ENCODE measurements at places on chromosomes 1 and 21.

GRCh38 chr21:42066521-42066920, 4.6 kb upstream of the UMODL1 start:
- DNase-seq: no peak

DNA sequence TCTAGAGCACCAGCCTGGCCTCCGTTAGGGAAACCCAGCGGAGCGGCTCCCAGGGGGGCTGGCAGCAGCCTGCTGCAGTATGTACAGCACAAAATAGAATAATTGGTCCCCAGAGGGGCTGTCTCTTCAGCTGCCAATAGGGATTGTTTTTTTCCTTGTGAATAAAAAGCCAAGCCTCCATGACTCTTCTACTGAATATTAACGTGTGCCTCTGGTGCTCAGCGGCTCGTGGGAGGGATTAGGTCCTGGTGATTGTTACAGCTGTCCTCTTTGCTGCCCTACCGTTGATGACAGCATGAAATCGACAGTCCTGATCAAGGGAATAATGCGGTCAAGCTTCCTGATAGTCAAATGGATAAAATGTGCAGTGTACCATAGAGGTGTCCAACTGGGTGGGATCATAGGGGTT, 190.7 kb upstream of the RUNX1 start:
- no peak for DNase-seq

DNA sequence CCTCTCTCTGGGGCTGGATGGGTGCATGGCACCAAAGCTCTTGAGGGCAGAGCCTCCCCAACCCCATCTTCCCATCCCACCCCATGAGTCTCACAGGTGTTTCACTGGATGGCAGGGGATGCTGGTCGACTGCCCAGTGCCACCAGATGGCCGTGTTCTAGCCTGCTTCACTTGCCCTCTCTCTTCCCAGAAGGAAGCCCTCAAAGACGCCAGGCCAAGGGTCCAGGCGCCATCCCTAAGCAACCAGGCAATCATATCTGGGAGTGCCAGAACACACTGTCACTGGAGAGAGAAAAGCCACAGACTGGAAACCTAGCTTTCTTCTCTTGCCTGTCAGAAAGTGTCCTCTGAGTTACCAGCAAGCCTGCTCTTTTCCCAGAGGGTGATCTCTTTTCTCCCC, 26.7 kb downstream of the PIGM start:
- DNase-seq: no peak

DNA sequence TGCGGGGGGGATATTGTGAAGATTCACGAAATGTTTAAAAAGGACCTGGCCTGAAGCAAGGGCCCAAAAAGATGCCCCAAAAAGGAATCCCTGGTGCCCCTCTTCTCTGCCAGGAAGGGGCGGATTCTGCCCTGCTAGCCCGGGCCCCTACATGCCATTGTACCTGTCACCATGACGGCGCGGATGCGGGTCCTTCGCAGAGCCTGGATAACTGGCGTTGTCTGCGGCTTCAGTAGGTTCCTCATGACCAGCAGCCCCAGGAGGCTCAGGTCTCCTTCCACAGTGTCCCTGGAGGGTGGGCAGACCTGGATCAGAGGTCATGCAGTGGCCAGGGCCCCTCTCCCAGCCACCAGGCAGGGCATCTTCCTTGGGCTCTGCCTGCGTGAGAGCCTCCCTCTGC, 11.2 kb upstream of the MFAP2 start:
- DNase-seq: no peak

- no peak for DNase-seq
Observed at GRCh38 chr1:47782414-47783166, 214.6 kb downstream of the TRABD2B start.

DNA sequence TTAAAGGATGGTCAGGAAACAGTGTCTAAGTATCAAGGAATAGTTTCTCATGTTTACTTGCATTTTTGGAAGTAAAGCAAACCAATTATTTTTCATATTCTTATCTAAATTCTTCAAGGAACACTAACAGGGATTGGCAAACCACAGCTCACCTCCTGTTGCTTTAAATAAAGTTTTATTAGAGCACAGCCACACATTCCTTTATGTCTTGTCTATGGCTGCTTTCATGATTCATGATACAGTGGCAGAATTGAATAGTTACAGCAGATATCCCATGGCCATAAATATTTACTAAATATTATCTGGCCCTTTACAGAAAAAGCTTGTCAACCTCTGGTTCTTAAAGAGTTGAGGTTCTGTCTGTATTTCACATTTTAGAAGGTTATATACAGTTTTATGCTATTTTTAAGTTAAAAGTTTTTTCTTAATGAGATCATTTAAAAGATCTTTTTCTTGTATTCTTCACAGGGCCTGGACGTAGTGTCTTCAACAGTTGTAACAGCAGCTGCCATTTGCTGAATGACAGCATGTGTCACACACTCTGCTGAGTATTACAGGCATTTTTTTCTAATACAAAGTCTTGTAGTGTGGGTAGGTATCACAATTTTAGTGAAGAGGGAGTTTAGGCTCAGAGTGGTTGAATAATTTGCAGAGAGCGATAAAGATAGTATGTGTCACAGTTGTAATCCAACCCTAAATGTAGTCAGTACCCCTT, 2.6 kb downstream of the ZNF691 start:
- DNase-seq: no peak

- DNase-seq: no peak
Observed at GRCh38 chr1:33364565-33364918, 43.6 kb upstream of the A3GALT2 start.

DNA sequence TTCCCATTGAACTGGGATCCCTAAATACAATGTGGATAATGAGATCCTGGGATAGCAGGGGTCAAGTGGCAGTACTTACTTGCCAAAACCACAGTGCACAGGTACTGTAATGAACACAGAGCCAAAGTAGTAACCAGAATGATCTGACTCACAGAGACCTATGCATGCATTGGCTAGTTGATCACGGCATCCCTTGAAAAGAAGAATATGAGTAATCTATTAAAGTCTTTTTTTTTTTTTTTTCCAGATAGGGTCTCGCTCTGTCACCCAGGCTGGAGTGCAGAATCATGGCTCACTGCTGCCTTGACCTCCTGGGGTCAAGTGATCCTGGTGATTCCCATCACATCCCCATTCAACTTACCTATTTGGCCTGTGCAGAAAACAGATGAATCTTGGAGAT, 29.4 kb upstream of the EIF4G3 start:
- peak; percentile 66 for DNase-seq

DNA sequence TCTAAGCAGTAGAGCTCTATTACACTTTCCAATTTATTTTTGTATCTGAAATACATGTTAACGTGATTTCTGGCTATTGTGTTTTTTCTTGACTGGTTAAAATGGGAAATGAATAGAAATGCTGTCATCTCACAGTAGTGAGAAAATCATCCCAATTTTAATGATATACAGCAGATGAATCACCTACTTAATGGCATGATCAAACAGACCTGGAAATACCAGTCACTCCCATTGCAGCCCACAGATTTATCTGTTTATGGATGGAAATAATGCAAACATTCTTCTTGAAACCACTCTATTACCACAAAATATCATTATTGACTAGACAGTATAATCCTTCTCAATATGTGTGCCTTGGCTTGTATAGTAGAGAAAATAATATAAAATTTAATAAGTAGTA, 497.8 kb upstream of the ADAMTS5 start:
- DNase-seq: no peak

Measured in RWPE1 (cell line).